ENCODE measurements at places on chromosomes 16 and 17.

DNA sequence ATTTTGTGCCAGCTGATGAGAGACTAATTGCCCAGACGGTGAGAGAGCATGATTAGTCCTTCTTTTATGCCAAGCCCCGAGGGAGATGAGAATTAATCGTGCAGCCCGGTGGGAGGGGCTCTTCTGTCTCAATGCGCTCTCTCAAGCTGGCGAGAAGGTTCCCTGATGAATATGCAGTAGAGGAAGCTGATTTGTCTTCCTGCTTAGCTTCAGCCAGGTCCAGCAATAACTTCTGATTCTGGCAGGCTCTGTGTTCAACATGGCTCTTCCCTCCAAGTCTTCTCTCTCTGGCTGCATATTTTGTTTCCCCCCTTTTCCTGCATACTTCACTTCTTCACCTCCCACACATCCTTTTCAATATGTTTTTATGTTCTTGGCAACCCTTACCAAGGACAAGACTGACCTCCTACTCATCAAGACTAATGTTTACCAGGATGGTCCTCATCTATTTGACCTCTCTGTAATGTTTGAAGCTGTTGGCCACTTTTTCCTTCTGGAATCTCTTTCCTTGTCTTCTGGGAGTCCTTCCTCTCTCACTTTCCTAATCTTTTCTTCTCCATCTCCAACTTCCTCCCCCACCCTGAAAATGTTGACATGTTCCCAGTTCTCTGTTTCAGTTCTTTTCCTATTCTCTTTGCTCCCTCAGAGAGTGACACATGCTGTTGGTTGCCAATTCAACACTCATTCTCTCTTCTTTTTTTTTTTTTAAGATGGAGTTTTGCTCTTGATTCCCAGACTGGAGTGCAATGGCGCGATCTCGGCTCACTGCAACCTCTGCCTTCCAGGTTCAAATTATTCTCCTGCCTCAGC, 33.1 kb downstream of the ARL4D start:
- DNase-seq = no peak

GRCh38 chr17:33509331-33509730, 216.2 kb upstream of the ASIC2 start:
- DNase-seq = no peak

DNA sequence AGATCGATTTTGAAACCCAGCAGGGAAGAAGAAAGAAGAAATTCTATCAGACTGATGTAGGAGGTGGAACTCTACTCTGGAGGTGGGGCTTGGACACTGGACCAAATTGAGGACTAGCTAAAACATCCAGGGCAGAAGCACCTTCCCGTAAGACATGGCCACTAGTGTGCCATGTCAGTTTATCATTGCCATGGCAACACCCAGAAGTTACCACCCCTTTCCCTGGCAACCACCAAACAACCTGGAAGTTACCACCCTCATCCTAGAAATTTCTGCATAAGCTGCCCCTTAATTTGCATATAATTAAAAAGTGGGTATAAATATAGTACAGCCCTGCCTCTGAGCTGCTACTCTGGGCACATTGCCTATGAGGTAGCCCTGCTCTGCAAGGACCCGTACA, 66.7 kb downstream of the NACA2 start:
- no peak for DNase-seq

DNA sequence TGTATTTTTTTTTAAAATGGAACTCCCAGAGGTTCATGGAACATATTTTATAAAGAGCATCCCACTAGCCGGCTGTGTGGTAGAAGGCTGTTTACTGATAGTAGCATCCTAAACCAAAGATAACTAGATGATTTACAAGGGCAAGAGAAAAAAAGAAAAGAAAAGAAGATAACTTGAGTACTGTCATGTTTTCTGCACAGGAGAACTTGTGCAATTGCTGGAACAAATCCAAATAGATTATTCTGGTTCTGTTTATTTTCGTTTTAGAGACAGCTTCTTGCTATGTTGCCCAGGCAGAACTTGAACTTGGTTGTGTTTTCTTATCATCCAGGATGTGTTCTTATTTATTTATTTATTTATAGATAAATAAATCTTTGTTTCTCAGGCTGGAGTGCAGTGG, 20.9 kb upstream of the PPM1D start:
- DNase-seq = no peak

DNA sequence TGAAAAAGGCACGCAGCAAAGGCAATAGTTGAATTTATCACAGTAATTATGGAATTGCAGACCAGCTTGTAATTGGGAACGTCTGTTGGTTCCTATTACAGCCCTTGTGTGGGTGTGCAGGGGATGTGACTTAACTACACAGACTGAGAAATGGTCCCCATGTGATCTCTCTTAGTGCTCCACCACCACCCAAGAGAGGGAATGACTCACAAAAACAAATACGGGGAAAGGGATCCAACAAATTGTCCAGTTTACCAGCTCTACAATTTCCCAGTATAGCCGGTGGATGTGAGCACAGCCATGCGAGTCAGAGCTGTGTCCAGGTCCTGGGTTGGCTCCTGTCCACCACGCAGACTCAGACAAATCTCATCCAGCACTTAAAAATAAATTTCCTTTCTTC, 337.9 kb downstream of the GRIN2A start:
- no peak for DNase-seq
